Fibroblast of skin of back (primary cell): ENCODE measurements at places on chromosomes 2 and 18.
A peak's percentile ranks its signal among the peaks of the same experiment; 100 is the strongest.

GRCh38 chr18:60322591-60322990 is 50.0 kb downstream of the MC4R start:
- peak; percentile 26 for DNase-seq

DNA sequence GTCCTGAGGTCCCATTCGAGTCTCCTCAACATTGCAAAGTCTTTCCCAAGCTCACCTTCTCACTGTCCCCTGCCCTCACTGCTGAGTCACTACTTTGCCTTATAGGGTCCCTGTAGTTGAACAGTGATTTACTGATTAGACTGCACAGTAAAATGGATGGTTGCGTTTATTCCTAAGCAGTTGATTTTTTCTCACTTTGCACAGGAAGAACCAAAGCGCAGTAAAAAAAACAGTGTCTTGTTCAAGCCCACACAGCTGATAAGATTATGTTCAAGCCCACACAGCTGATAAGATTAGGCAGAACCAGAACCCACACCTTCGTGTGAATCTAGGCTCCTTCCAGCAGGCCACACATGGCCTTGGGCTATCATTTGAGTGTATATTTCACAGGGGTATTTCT is 215.3 kb upstream of the COPS8 start:
- DNase-seq, result no peak

DNA sequence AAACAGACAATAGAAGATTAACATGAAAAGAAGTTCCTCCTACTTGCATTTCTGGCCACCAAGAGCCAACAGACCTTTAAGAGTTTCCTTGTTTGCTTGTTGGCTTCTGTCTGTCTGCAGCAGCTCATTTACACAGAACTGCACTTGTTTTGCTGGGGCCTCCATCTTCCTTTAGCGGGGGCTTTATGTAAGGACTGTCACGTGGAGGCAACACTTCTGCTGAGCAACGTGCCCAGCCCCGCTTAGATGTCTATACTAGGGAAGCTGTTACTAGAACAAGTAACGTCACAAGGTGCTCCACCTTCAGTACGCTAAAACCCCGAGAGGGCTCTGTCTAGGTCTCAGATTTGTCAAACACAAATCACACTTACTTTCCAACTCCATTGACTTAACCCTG is 104.3 kb upstream of the PXDN start:
- DNase-seq, result no peak

DNA sequence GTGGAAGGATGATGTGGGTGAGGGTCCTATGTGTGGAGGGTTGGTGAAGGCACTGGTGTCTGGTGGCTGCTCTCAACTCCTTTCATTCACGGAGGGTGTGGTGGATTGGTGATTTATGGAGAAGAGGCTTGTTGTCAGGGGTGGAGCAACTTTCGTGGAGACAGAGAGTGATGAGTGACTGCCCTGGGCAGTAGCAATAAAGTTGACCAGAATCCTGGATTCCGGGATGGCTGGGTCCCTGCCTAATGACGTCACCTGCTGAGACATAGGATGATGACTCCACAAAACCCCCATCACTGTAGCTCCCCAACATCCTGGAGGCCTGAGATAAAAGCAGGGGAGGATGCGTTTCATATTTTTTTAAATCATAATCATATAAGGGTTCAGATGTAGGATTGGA is 193.0 kb downstream of the ACKR3 start:
- DNase-seq, result no peak

DNA sequence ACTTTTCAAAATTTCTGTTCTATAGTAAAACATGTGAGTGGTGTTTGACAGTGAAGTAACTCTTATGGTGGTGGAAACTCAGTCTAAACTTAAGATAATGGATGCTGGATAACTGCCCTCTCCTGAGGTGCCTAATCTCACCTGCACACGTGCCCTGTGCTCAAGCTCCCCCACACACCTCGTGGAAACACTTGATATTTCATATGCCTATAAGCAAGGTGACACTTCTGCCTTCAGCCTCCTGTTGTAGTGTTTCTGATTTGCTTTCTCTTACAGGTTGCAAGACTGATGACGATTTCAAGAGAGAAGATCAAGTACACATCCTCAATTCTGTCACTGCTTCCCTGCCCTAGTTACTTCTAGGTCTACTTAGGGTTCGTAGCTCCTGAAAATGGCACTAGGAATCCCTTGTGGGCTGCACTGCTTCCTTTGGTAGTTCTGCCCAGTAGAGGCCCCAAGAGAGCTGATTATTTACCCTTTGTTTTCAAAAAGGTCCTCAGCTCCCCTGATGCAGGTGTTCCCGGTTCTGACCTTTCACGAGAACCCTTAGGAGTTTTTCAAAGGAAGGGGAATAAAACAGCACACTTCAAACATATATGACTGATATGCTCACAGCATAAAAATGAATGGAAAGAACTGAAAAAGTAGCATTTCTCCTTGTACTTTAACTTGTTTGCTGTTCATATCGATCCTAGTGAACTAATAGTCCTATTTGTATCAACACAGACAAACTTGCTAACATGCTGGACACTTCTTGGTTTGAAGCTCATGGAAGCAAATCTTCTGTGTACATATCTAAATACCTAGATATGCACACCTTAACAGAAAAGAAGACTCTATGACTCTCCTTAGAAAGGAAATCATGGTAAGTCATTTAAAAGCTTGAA is 6.7 kb downstream of the CAVIN2 start:
- no peak for DNase-seq

DNA sequence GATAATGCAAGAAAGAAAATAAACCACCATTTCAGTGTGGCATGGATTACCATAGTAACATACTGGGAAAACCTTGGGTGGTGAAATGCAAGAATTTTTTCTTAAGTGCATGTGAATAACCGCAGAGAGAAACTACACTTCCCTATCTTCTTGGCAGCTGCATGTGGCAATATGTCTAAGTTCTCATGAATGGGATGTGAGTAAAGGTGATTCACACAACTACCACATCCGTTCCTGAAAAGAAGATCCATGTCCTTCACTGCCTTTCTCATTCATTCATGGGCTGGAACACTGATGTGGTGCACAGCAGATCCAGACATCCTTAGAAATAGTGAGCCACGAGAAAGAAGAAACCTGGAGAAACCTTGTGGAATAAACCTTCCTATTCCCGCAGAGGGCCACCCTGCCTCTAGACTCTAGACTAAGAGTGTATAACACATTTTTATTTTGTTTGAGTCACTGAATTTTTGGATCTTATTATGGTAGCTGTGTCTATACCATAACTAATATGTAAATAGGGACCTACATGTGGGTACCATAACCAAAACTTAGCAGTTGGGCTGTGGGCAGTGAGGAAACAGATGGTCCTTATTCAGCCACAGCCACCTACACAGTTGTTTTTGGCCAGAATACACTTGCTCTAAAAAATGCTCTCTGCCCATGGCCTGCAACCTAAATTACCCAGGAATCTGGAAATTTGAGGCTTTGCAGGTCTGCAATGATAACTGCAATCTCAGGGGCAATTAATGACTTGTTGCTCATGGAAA is 573.3 kb downstream of the LRP1B start:
- peak; percentile 83 for DNase-seq

DNA sequence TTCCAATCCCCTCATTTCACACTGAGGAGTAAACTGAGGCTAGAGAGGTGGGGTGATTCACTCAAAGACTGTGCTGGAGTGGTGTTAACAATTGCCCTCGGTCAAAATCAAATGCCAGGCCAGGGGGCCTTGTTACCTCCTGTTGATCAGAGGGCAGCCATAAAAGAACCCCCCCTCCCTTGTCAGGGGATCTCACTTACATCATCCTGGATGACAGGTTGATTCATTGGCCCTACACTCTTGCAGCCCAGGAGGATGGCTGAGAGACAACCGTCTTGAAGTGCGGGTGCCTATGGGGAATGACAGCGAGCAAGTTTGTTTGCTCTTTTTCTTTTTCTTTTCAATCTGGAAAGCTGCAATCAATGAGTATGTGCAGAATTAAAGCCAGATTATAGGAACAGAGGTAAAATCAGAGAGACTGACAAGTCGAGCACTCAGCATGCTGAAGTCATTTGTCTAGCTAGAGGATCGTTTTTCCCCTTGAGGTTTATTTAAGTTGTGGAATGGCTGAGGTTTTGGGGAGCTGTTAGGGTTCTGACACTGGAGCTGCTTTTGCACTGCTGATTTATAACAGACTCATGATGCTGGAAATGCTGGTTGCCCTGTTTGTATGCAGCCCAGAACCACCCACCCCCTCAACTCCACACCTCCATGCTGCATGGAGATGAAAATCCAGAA is 26.4 kb upstream of the NRP2 start:
- no peak for DNase-seq

- DNase-seq, result no peak
These were observed 24.0 kb downstream of the C2orf49 start for GRCh38 chr2:105361102-105361889.

- no peak for DNase-seq
These were observed 30.2 kb downstream of the ADI1 start for GRCh38 chr2:3488855-3489763.

GRCh38 chr2:129862668-129863067 is 116.8 kb upstream of the RAB6C start:
- no peak for DNase-seq

DNA sequence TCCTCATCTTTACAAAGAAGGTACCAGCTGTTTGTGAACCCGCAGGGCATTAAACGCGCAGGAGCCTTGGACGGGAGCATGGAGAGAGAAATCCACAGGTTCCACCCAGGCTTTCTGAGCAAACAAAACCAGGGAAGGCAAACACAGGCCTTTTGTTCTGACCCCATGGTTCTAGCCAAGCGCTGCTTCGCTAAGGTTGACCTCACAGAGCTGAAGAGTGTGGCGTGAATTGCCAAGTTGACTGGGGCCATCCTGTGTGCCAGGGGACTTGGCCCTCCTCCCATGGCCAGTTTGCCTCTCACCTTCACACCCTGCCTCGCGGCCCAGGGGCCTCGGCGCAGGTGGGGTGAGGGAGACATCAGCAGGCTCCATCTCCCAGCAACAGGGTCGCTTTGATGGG is 74.1 kb downstream of the VAPA start:
- no peak for DNase-seq

DNA sequence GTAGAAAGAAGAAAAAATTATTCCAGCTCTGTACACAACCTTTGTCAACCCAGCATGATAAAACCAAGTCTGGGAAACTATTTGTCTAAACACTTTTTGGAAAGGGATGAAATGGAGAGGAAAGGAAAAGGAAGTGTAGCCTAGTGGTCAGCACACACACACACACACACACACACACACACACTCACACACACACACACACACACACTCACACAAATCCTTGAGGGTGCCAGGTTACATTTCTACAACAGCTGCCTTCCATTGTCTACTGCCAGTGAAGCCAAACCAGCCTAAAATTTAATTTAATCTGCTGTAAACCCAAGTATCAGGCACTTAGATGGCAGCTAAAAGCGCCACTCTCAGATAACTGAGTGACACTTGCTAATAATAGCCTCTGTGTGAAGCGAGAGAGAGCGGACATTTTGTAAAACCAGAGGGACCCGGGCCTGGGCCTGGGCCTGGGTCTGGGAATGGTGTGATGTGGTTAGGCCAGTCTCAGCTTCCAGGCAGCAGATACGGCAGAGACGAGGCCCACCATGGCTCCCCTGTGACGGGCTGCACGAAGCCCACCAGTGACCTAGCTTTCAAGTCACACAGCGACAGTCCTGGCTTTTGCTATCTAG is 32.4 kb downstream of the BCL11A start:
- no peak for DNase-seq

GRCh38 chr2:3121601-3122000 is 256.0 kb downstream of the EIPR1 start:
- DNase-seq, result peak; percentile 2

GRCh38 chr2:85564144-85564563 is 2.9 kb upstream of the GGCX start:
- DNase-seq, result no peak

DNA sequence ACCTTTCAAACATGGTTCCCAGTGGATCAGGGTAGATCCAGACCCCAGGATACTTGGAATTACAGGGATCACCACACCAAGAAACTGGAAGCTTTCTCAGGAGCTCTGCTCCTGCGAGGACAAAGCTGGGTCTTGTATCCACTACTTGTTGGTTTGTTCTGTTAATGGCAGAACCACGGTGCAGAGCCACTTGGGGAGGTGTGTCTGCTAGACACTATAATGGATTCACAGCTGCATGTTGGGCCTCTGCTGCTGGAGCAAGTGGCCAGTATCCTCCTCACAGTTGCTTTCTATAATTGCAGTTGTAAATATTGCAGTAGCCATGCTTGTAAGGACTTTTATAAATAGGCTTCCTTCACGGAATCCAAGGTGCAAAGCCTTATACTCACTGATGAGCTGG is 12.9 kb downstream of the FOSL2 start:
- DNase-seq, result no peak

- no peak for DNase-seq
These were observed 256.2 kb upstream of the SKOR2 start for GRCh38 chr18:47507651-47508050.

- DNase-seq, result no peak
These were observed 866 bp upstream of the SF3B6 start for GRCh38 chr2:24076849-24077534.

GRCh38 chr18:75830828-75831227 is 403.3 kb upstream of the SMIM21 start:
- DNase-seq, result no peak

GRCh38 chr2:149278161-149278871 is 52.1 kb upstream of the LYPD6 start:
- no peak for DNase-seq

- DNase-seq, result no peak
These were observed 236.5 kb downstream of the DYM start for GRCh38 chr18:49223837-49224529.

DNA sequence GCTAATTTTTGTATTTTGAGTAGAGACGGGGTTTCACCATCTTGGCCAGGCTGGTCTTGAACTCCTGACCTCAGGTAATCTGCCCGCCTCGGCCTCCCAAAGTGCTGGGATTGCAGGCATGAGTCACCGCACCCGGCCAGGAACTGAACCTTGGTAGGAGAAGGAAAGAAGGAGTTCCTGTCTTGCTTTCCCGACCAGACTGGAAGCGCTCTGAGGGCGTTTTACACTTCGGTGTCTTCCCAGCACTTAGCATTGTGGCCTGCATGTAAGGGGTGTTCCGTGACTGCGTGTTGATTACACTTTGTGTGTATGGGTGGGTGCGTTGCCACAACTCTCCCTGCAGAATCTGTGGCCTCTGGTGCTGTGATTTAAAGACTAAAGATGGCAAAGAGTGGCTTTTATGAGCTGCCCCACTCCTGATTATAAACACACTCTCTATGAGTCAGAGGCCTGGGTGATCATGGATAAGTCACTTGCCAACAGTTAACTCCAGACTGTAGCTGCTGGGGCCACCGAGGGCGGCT is 46.0 kb downstream of the ODC1 start:
- no peak for DNase-seq

- peak; percentile 59 for DNase-seq
These were observed 95.6 kb upstream of the SLC14A2 start for GRCh38 chr18:45519411-45520280.

- no peak for DNase-seq
These were observed 77.3 kb downstream of the TNFRSF11A start for GRCh38 chr18:62402342-62402948.

- DNase-seq, result no peak
These were observed 393.0 kb downstream of the CDH19 start for GRCh38 chr18:66210875-66211274.

DNA sequence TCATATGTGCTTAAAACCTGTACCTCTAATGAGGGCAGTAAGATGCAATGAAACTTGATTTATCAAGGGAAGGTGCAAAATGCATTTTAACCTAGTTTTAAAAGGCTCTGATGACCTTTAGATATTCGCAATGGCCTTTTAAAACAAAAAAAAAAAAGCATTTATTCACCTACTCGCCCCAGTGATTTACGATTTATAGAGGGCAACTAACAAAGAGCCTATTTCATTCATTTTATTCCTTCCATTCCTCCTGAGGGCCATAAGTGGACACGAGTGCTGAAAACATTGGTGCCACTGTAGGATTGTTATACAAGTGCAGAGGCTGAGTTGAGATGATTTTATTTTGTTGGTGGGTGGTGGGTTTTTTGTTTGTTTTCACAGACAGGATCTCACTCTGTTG is 48.1 kb downstream of the RNF152 start:
- no peak for DNase-seq
